ENCODE measurements at places on chromosomes 12 and 14.

GRCh38 chr12:120406553-120406952 lies 31.4 kb upstream of the COX6A1 start:
- no peak for DNase-seq

- DNase-seq = no peak
These were observed 372.9 kb downstream of the DPF3 start for GRCh38 chr14:72521045-72521444.

- no peak for DNase-seq
These were observed 81.5 kb downstream of the CMKLR1 start for GRCh38 chr12:108257610-108258106.

GRCh38 chr12:92928421-92928961 lies 604 bp downstream of the EEA1 start:
- DNase-seq = no peak

- DNase-seq = no peak
These were observed 14.8 kb downstream of the MMP14 start for GRCh38 chr14:22850944-22851764.

DNA sequence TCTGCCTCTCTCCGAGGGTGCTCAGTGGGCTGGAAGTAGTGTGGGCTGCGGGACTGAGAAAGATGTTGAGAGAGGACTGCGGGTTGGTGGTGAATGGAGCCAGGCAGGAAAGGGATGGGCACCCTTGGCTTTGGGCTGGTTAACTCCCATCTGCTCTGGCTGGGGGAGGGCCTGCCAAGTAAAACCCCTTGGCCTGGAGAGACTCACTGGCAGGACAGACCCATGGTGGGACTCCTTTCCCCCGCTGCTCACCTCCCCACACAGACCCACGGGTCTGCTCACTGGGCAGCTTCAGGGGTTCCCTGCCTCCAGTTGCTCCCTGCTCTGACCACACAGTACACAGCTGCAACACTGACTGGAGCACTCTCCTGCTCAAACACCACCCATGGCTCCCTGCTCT lies 54.1 kb downstream of the KRT80 start:
- no peak for DNase-seq

DNA sequence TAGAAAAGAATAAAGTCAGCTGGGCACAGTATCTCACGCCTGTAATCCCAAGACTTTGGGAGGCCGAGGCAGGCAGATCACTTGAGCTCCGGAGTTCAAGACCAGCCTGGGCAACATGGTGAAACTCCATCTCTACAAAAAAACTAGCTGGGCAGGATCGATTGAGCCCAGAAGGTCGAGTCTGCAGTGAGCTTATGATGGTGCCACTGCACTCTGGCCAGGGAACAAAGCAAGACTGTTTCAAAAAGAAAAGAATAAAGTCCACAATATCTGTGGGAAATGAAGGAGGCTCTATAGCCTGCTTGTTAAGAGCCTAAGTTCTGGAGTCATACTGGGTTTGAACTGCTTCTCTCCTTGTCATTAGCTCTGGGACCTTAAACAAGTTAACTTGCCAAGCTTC lies 7.9 kb downstream of the MAPK1IP1L start:
- no peak for DNase-seq

GRCh38 chr12:20455001-20455706 lies 86.8 kb downstream of the PDE3A start:
- DNase-seq = no peak

DNA sequence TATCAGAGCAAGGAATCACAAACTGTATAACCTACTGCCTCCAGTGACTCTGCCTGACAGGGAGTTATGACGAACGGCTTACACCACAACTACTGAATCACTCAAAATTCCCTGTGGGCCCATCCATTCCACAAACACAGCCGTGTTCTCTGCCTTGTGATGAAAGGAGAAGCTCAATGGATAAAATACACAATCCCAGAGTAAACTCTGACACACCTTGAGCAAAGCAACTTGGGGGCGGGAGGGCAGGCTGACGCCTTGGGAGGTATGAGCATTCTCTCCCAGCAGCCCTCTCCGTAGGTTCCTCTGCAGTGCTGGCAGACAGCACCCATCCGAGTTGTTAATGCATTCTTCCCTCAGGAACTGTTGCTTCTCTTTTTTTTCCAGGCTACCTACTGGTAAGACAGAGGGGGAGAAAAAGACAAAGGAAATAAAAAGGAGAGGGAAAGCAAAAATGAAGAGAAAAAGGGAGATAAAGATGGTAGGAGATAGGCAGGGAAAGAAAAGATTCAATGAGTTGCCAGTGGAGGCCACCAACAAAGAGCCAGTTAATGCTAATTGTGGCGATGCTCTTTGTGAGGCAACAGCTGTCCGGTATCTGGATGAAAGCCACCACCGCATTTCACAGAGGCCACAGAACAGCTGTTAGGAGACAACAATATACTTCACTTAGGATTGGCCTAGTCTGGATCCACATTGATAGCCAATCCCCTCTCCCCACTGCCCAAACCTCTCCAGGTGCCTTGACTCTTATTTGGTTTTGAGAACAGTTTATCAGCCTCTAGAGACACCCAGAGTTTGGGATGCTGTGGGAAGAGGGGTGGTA lies 4.7 kb upstream of the DIO2 start:
- no peak for DNase-seq

DNA sequence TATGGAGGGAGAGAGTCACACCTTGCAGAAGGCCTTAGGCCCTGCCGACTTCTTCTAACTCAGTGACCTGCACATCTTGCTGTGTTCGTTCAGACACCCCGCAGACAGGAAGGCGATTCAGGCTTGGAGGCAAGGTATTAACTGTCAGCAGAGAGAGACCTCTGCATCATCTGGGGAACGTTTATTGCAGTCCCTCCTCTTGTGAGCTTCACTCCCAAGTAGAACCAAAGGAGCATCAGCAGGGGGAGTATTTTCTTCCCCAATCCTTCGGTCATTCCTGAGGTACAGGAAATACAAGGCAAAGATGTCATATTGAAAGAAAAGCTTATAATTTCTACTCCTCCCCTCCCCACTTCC lies 217.9 kb downstream of the CRADD start:
- DNase-seq = no peak

DNA sequence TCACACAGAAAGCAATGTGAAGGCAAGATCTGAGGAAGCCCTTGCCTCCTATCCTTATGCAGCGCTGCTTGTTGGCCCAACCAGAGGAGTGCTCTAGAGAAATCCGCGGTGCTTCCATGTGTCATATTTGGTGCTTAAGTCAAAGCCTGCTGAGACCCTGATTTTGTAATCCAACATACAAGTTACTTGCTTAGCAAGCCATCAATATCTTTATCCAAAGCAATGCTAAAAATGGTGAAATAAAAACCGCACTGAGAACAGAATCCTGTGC lies 250.0 kb downstream of the MED13L start:
- no peak for DNase-seq
